ENCODE measurements at places on chromosomes 16 and 17.

GRCh38 chr17:8426094-8426720, 9.5 kb upstream of the NDEL1 start:
- no peak for DNase-seq

GRCh38 chr17:59470624-59471297, 94.6 kb upstream of the DHX40 start:
- no peak for DNase-seq

GRCh38 chr17:43021741-43022512, at the start of gene VAT1:
Gene VAT1, minus strand, starts transcription at chr17:43022385. Its CDS starts 63 bp downstream, at chr17:43022322.
- peak; percentile 82 for DNase-seq

- peak; percentile 79 for DNase-seq
Measured at GRCh38 chr17:7394452-7395191, at the start of gene PLSCR3. Gene PLSCR3, minus strand, starts transcription at chr17:7394525. Its CDS starts 415 bp downstream, at chr17:7394110.

DNA sequence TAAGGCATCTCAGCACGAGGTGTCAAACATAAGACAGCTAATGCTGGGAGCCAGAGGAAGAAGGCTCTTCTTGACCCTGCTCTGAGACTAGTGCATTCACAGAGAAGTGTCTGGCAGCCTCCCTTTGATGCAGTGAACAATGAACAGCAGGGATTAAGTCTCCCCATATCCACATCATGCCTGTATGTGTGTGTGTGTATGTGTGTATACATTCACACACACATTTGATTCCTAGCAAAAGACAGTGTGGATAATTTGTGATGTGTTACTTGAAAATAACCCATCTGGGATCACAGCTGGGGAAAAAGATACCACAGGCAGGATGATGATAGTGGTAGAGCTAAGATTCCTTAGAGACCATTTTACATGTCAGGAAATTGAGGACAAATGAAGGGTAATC, 485.9 kb upstream of the GOT2 start:
- no peak for DNase-seq

GRCh38 chr16:47045459-47045858, 72.0 kb upstream of the DNAJA2 start:
- peak; percentile 71 for DNase-seq

DNA sequence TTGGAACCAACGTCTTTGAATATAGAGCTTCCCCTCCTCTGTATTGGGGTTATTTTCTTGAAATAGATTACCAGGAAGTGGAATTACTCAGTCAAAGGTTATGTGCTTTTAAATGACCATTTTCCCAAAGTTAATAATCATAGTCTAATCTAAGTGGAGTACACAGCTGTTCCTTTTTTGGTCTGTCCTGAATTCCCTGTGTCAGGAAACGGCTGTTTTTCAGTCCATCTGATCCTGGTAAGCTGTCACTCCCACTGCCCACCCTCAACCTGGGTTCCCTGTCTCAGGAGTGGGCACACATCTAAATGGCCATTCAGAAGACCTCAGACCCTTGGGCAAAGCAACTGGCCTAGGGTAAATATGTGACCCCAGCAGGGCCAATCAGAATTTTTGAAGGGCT, 57.6 kb upstream of the KSR1 start:
- no peak for DNase-seq

DNA sequence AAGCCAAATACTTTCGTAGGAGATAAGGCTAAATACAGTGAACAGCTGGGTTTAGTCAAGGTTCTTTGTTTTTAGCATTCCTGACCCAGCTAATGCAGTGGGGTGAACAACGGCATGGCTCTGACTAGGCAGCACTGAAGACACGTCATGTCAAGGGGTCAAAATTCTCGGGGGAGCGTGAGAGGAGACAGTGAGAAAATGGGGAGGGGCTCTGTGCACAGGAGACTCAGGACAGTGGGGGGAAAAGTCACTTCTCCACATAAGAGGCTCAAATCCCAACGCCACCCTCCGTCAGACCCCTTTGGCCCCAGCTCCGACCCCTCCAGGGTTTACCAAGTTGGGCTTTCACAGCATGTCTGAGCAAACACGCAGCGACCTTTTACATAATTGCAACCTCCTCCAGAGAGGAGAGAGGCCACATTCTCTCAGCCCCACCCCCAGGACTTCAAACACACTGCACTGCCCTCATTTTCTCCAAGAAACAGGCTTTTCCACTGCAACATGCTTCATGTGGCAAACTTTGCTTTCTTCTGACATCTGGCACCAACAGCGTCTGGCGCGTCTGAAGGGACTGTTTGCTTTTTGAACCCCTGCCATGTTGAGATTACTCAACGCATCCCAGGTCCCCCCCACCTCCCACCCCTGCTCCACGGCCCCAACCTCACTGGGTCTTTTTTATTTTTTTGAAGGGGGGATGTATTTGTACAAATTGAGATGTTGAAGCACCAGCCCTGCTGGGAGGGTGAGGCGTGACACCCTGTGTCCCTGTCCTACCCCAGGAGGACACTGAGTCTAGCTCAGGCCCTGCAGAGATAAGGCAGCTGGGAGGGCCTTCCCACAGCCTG, 30.0 kb downstream of the AXIN2 start:
- no peak for DNase-seq

GRCh38 chr16:24035127-24035842, 199.5 kb downstream of the PRKCB start:
- DNase-seq = peak; percentile 27

GRCh38 chr17:71464751-71465150, 656.1 kb upstream of the SOX9 start:
- DNase-seq = no peak

DNA sequence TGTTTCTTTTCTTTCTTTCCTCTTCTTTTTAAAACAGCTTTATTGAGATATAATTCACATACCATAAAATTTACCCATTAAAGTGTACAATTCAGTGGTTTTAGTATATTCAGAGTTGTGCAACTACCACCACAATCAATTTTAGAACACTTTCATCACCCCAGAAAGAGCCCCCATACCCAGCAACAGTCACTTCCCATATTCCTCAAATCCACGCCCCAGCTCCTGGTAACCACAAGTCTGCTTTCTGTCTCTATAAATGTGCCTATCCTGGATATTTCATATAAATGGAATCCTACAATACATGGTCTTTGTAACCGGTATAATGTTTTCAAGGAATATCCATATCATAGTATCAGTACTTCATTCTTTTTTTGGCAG, 19.4 kb downstream of the RARA start:
- no peak for DNase-seq

DNA sequence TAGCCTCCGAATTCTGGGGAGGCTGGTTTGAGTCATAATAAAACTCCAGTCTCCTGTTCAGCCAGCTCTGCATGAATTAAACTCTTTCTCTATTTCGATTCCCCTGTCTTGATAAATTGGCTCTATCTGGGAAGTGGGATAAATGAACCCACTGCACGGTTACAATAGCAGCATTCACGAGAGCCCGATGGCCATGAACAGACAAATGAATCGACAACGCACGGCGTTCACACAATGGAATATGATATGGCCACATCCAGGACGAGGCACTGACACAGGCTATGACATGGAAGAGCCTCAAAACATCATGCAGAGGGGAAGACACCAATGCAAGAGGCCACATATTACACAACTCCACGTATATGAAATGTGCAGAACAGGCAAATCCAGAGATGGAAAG, 5.6 kb upstream of the CARD14 start:
- DNase-seq = no peak

GRCh38 chr16:87536795-87537142, 43.9 kb upstream of the ZCCHC14 start:
- no peak for DNase-seq

- no peak for DNase-seq
Measured at GRCh38 chr17:80520810-80521455, 23.7 kb upstream of the RPTOR start.

GRCh38 chr16:25299792-25300590, 42.3 kb upstream of the ZKSCAN2 start:
- DNase-seq = no peak

DNA sequence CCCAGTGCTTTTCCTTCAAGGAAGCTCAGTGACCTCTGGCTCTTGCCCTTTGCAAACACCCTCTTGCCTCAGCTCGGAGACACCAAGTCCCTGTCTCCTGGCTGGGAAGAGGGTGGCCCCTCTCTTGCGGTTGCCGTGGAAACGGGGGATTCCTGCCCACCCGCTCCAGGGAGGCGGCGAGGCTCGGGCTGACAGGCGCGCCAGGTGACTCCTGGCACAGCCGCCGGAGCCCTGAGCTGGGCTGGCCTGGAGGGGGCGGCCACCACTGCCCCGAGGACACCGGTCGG, 71.4 kb downstream of the ABR start:
- no peak for DNase-seq

DNA sequence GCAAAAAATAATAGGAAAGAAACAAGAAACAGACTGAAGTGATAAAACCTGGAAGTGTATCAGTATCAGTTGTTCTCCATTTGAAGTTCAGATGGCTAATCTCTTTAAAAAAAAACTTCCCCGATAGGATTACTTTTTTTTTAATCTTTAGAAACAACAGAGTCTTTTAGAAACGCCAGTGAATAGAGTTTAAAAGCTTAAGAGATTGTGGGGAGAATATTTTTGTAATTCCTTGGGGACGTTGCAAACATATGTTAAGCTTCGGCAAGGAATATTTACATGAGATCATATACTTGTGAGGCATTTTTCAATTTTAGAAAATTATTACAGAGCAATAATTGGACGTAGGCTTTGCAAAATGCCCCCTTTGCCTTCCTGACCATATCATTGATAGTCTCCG, 13.2 kb downstream of the MAF start:
- DNase-seq = no peak

Measured in KBM-7 (cell line).